Hematopoietic multipotent progenitor cell (in vitro differentiated cells): ENCODE measurements at places on chromosomes 4 and X.

DNA sequence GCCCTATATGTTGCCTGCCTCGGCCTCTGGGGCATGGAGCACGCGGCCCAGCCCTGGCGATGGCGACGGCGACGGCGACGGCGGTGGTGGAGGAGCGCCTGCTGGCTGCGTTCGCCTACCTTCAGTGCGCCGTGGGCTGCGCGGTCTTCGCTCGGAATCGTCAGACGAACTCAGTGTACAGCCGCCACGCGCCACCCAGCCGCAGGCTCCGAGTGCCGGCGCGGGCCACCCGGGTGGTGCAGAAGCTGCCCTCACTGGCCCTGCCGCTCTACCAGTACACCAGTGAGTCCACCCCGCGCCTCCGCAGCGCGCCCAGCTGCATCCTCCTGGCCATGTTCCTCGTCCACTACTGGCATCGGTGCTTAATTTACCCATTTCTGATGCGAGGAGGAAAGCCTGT lies 83.7 kb upstream of the F9 start:
- no peak for DNase-seq

DNA sequence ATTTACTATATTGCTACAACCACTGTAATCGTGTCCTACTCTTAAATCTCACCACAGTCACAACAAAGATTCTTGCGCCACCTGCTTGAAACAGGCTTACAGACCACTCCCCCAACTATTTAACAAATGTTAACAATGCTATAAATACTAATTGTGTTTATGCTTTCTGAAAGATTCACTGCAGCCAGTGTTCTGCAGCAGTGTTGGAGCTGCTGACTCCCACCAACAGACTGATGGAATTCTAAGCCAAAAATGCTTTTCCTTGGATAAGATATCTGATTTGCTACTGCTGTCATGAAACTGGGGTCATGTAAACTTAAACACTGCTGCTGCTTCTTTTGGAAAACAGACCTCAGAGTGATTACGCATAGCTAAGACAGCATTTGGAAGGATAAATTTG lies 244.2 kb upstream of the MAB21L2 start:
- DNase-seq = no peak

DNA sequence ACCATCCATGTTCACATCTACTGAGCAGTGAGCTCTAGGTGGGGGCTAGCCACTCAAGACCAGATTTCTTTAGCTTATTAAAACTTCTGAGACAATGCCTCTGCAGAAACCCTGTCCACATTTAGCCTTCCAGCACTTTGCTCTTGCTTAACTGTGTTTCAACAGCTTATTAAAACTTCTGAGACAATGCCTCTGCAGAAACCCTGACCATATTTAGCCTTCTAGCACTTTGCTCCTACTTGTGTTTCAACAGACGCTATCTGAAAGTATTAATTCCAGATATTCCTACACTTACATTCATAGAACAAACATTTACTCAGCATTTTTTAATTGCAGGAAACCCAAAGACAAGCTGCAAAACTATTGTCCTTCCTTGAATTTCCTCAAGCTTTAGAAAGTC lies 91.9 kb downstream of the SEL1L3 start:
- DNase-seq = no peak

GRCh38 chr4:75834772-75835154 lies 67.5 kb downstream of the PPEF2 start:
- no peak for DNase-seq

- no peak for DNase-seq
Measured at GRCh38 chrX:42246814-42247213, 323.5 kb upstream of the CASK start.

GRCh38 chr4:156169011-156169410 lies 215.3 kb upstream of the CTSO start:
- DNase-seq = peak; percentile 26

DNA sequence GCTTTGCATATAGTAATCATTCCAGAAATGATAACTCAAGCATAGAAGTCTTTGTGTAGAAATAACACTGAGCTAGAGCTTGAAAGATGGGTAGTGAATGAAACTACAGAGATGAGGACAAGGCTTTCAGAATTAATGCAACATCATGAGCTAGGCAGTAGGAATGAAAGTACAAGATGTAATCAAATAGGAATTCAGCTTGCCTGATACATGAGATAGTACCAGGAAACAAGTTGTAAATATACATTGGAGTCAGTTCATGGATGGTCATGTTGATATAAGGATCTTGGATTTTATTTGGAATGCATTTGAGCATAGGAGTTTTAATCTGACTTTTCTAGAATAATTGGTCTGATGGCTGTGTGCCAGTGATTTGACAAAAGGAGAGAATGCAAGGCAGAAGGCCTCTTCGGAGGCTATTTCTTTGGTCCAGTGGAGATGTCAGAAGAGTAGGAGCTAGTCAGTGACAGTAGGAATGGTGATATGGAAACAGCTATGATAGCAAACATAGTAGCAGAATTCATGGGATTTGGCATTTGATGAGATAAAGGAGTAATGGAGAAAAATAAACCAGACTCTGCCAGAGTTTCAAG lies 206.4 kb upstream of the PACRGL start:
- DNase-seq = no peak

- no peak for DNase-seq
Measured at GRCh38 chr4:93334003-93334402, 494.6 kb upstream of the ATOH1 start.

DNA sequence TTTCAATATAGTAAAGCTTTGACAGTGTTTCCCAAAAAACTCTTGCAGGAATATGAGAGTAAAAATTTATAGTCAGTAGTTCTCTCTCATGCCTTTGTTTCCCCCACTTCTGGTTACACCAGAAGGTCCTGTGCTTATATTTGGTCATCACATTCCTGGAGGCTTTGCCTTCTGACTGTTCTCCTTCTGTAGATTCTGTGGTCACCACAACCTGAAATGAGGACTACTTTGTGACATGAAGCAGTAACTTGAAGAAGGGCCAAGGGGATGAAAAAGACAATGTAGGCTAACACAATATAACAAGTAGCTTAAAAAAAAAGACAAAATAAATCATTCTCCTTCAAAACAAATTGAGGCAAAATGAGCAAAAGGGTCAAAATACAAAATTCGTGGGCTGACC lies 366.2 kb upstream of the NR3C2 start:
- no peak for DNase-seq

DNA sequence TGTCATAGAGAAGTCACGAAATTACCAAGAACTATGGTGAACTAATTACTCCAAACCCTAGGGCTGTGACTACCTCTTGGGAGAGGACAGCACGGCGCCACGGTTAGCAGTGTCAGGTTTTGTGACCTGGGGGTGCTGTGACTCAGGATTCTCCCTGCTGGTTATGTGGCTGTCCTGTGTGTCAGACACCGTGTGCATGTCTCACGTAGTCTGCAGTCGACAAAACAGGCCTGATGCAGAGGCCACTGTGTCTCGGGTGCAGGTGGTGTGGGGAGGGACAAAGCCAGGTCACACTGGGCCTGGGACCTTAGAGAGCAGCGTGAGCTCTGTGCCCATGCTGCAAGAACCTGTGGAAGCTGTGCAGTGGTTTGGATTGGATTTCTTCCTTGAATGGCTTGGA lies 34.1 kb downstream of the TNIP2 start:
- DNase-seq = no peak

- DNase-seq = no peak
Measured at GRCh38 chr4:38501698-38502097, 162.3 kb upstream of the KLF3 start.

DNA sequence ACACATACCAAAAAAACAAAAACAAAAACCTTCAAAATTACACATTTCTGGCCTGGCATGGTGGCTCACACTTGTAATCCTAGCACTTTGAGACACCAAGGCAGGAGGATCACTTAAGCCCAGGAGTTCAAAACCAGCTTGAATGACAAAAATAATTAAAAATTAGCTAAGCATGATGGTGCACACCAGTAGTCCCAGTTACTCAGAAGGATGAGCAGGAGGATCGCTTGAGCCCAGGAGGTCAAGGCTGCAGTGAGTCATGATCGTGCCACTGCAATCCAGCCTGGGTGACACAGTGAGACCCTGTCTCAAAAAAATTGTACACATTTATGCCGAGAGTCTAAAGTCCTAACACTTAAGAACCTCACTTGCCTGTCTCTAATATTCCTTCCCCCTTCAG lies 18.3 kb downstream of the SLC39A8 start:
- no peak for DNase-seq
